ENCODE measurements at places on chromosomes 3 and 15. TPM values are rescaled to one million over a fixed set of nuclear protein-coding genes. Genes with fewer than 3 reads are reported as not detected.

Gene MCF2L2
- 3.3 TPM for total RNA-seq

Gene ECE2
- total RNA-seq, result not detected

Gene ZNF385D
- total RNA-seq, result not detected

DNA sequence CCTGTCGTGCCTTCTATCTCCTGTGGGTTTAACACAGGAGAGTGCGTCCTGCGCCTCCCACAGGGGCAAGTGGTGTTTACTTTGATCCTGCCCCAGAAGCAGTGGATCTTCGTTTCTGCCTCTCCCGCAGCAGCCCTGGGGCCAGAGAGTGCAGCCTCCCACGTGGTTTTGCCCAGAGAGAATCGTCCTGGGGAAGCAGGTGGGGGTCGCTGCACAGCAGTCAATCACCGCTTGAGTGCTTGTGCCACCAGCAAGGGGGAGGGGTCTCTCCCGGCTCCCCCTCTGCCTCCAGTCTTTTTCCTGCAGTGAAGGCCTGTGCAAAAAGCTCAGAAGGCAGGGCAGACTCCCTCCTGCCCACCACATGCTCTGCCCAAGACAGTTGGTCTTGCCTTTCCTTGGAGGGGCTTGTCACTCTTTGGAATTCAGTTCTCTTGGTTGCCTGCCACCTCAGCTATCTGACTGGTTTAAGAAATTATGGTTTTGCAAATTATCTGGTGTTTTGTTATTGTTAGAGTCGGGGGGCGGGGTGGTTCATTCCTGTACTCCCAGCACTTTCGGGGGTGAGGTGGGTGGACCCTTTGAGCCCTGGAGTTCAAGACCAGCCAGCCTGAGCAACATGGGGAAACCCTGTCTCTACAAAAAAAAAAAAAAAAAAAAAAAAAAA, 26.9 kb downstream of the STOML1 start:
- no peak for DNase-seq

Measured in natural killer cell treated with Interleukin-12 subunit alpha and Interleukin-12 subunit beta and Interleukin-15 and Interleukin-18, amount 100 ng/mL, for 72 hours (primary cell).